NCI-H2081 treated with DMSO at 0.1 percent for 48 hours (cell line): ENCODE measurements at places on chromosomes 2 and 18.

GRCh38 chr2:121159291-121160071 is 125.5 kb downstream of the TFCP2L1 start:
- no peak for DNase-seq

DNA sequence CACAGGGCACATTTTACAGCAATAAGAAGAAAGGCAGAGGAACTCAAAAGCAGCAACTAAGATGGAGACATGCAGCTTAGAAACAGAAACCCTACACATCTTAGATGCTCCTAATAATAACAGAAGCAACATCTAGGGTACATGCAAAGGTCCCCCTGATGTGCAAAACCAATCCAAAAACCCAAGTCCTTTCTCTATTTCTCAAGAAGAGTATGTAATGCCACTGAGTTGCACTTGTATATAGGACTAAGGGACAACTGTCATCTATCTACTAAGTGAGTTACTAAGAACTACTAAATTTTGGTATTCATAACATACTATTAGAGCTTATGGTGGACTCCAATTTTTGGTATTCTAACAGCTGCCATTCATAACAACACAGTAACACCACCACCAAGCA is 28.4 kb downstream of the HNRNPLL start:
- DNase-seq, result no peak

GRCh38 chr18:75638776-75639471 is 211.4 kb upstream of the SMIM21 start:
- no peak for DNase-seq

DNA sequence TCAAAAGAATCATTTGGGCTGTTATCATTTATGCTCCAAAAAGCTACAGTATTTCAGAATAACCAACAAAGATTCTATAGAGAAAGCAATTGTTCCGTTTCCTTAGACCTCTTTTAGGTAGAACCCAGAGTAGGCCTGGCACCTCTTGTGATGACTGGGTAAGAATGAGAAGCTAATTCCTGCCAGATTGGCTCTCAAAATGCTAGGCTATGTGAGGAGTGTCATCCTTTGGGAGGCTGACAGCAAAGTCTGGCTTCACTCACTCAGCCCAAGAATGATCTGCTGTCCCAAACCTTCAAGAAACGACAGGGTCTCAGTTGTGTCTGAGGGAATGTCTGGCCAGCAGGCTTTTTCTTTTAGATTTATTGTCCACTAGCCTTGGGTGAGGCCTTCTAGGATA is 4.5 kb downstream of the CERS6 start:
- no peak for DNase-seq

DNA sequence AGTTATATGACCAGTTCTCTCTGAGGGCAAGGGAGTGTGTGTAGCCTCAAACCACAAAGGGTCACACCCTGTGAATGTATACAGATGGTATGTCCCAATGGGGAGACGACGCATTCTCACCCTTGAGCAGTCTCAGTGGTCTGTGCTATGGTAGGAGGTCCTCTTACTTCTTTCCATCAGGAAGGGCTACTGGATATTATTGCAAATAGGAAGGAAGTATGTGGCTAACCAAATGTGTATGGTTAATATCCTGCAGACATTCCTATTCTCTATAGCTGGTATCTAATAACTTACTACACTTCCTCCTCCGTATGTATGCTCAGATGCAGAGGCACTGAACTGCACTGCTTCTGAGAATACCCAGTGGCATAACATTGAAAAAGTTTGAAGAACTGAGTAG is 306.7 kb upstream of the CCDC68 start:
- no peak for DNase-seq

GRCh38 chr2:230657462-230657861 is 55.2 kb upstream of the CAB39 start:
- DNase-seq, result no peak

GRCh38 chr2:97900806-97901205 is 94.9 kb downstream of the TMEM131 start:
- DNase-seq, result no peak
